ENCODE measurements at places on chromosomes 2 and 18.

GRCh38 chr2:137348301-137348700 is 583.0 kb downstream of the THSD7B start:
- no peak for DNase-seq

DNA sequence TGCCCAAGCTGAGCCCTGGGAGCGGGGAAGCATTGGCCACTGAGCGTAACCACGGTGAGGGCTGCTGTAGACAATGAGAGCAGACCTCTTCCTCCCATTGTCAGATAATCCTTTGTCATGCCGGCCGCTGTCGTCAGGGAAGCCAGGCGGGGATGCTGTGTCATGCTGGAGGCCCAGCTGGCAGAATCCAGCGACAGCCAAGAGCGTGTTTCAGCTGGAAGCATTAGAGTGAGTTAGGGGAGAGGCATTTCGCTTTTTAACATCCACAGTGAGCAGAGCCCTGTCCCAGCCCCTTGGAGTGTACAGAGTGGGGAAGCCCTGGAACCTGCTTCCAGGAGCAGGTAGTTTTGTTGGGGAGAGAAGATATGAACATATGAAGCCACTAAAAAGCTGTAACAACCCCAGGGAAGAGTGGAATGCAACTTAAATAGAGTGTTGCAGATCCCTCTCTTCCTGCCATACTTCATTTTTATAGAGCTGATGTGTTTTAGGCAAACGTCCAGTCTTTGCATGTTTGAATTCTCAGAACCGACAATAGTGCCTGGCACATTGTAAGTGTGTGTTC is 7.0 kb downstream of the CTIF start:
- DNase-seq, result peak; percentile 86

DNA sequence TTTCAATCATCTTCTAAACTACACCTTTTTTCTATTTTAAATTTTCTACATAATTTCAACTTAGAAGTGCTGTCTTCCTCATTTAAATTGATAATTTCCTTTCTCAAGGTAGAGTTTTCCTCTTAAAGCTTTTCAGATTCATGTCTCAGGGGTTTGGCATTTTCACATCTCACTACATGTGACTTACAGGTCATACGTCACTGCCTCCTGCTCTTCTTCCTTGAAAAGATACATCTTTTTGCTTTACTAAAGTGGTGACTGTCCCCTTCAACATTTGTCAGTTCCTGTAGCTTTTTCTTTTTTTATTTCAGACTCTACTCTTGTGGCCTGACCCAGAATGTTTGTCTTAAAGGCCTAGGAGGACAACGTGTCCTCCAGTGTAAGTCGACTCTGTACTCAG is 17.1 kb upstream of the RUFY4 start:
- no peak for DNase-seq

GRCh38 chr2:152319822-152320570 is 15.0 kb upstream of the FMNL2 start:
- peak; percentile 42 for DNase-seq

DNA sequence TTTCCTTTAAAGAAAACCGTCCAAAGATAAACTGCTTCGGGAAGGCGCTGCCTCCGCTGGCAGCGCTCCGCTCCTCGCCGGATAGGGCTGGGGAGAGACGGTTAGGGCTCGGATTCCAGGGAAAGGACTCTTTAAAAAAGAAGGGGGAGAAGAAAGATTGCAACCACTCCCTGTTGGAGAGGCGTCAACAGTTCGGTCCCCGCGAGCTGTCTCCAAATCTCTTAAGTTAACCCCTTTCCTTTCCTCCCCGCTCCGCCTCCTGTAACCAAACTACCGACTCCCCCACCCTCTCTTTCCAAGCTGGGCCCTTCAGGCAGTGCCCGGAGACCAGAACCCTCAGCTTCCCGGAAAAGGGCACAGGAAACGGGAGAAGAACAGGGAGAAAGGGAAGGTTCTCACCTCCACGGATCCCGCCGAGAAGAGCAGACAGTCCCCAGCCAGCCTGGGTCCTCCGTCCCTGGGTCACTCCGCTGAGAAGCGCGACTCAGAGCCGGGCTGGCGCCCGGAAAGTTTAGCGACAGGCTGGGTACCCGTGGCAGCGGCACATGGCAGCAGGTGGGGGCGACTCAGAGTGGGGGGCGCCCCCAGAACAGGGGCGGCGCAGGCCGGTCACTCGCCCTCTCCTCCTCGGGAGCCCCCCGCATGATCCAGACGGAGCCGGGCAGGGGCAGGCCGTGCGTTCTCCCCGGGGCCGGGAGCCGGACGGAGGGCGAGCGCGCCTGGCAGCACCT is 675 bp downstream of the FZD5 start:
- no peak for DNase-seq

DNA sequence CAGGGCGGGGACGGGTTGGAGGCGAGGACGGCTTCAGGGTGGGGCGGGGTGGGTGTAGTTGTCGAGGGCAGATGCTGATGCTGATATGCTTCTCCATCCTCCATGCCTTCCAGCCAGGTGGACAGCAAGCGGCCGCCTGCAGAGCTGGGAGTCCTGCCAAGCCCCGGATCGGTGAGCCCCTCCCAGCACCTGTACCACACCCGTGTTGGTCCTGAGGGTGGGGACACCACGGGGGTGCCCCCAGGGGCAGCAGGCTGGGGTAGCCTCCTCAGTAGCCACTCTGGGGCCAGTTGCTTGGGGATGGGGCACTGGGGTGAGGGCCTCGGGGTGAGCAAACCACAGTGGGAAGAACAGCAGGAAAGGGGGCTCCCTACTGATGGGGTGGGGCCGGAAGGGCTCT is 2.6 kb downstream of the ANO7 start:
- DNase-seq, result no peak

- DNase-seq, result no peak
Observed at GRCh38 chr2:113850687-113851086, 39.2 kb upstream of the ACTR3 start.

DNA sequence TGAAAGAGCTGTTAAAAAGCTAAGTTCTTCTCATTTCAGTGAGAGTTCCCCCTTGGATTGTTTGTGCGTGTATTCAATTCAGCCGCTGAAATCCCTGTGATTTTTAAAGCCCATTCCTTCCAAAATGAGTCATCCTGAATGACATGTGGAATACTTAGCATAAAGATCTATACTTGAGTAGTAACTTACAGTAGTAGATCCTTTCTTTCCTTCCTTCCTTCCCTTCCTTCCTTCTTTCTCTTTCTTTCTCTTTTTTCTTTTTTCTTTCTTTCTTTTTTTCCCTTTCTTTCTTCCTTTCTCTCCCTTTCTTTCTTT is 18.2 kb upstream of the SOX11 start:
- no peak for DNase-seq

GRCh38 chr2:189609853-189610252 is 29.3 kb upstream of the SLC40A1 start:
- no peak for DNase-seq

DNA sequence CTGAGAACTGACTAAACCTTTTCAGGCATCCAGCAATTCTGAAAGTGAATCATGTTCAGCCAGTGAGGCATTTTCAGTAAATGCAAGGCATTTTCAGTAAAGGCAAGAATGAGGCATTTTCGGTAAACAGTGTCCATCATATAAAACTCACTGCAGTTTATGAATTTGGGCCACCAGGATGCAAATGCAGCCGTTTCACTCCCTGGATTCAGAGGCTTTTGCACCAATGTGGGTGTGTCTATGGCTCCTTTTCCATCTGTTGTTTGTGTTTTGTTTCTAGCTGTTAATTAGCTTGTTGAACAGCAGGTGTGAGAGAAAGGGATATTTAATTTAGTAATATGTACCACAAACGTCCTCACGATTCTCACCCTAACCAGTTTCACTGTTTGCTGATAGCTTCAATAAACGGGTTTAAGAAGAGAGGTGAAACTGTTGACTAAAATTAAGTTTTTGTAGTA is 116.3 kb upstream of the PGAP1 start:
- DNase-seq, result no peak

DNA sequence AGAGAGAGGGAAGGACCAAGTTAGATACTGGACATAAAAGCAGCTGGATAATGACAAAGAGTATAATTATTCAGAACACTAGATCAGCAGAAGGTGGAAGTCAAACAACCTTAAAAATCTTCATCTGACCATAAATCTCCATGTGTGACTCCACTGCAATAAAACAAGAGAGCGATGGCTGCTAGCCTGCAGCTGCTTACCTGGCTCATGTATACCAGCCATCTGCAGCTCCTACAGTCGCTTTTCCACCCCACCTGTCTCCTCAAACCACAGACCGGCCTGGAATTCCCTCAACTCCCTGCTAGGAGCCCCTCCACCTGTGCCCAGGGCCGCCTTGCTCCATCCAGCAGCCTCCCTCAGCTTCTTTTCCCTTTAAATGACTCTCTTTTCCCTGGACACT is 64.5 kb downstream of the SLC4A5 start:
- no peak for DNase-seq

- peak; percentile 53 for DNase-seq
Observed at GRCh38 chr2:39837856-39838453, 58.9 kb upstream of the THUMPD2 start.

Data from brain microvascular endothelial cell (primary cell).